NCI-H510A treated with DMSO at 0.1 percent for 48 hours (cell line): ENCODE measurements at places on chromosomes 5 and 9.

GRCh38 chr5:106269252-106269843 lies 1401.4 kb downstream of the EFNA5 start:
- DNase-seq = no peak

- DNase-seq = no peak
Measured at GRCh38 chr5:31755676-31756230, 116.8 kb downstream of the PDZD2 start.

DNA sequence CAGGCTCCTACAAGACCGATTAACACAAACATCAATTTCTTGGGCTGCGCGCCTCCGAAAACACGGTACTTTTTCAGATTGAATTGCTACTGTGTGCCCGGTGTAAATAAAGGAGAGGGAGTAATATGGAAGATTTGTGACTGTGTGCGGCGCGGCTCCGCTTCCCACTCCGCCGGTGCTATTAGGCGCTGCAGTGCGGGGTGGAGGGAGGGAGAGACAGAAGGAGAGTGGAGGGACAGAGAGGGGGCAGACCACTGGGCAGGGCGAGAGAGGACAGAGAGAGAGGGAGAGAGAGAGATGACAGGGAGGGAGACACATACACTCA lies 24.7 kb upstream of the RNU6ATAC start:
- DNase-seq = no peak

DNA sequence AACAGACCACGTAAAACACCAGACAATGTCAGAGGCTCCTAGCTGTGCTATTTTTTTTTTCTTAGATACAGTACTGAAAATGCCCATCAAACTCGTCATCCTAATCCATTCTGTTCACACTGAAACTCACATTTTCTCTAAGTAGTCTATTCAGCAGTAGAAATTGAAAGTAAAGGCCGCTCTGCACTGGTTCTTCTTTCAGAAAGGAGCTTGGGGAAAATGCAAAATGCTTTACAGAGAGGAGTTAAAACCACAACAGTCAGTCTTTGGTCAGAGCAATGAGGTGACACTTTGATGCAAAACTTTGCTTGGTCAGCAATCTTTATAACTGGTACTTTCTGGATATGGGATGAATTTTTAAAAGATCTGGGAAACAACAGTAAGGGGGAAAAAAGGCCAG lies 43.8 kb upstream of the SUSD1 start:
- DNase-seq = no peak

DNA sequence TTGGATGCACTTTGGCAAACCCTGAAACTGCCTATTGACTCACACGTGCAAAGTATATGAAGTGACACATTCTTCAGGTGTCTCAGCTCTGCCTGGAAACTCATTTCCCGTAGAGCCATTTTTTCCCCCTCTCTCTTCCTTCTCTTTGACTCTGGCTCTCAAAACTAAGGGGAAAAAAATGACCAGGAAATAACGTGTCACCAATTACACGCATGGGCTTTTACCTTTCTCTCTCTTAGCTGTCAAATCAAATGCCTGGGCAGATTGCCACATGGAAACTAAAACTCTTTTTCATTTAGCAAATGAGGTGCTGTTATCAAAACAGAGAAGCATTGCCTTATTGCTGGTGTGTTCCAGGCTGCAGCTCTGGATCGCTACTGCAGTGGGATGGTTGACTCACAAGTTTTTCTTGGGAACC lies 18.3 kb upstream of the IFNK start:
- DNase-seq = no peak

- DNase-seq = peak; percentile 92
Measured at GRCh38 chr9:104386425-104387069, 117.5 kb upstream of the OR13F1 start.
